ENCODE measurements at places on chromosomes 5 and 9. TPM values are rescaled to one million over a fixed set of nuclear protein-coding genes. Genes with fewer than 3 reads are reported as not detected.

The ALDH1A1 gene
- total RNA-seq = 238 TPM

The SMARCA2 gene
- 147 TPM for total RNA-seq

The CCDC192 gene
- total RNA-seq = not detected

The UIMC1 gene
- total RNA-seq = 39.1 TPM

The EGR1 gene
- total RNA-seq = 78.2 TPM

The IL9 gene
- total RNA-seq = not detected

The DBH gene
- total RNA-seq = not detected

The PCDHGA6 gene
- total RNA-seq = 3.2 TPM

The WASHC1 gene
- 25.1 TPM for total RNA-seq

The BARHL1 gene
- not detected for total RNA-seq

The ELAVL2 gene
- total RNA-seq = not detected

The CCL27 gene
- total RNA-seq = not detected

The PDCD1LG2 gene
- 9.0 TPM for total RNA-seq

The C9 gene
- 0.27 TPM for total RNA-seq

All from lower lobe of right lung (tissue), 2 donors.